Keratinocyte (primary cell): ENCODE measurements at places on chromosomes 13 and 19.

- peaks cover 19% of the 10 kb centered on the region for H3K4me1 ChIP-seq
- no peak overlapping the region for H3K4me3 ChIP-seq
- DNase-seq = no peak
- no peaks in the 10 kb centered on the region for H3K27me3 ChIP-seq
- no peaks in the 10 kb centered on the region for H3K36me3 ChIP-seq
- H3K27ac ChIP-seq = no peak overlapping the region
Measured at GRCh38 chr13:79782541-79783205, 301.7 kb downstream of the NDFIP2 start.

- H3K27me3 ChIP-seq = no peaks in the 10 kb centered on the region
- DNase-seq = no peak
- H3K36me3 ChIP-seq = no peaks in the 10 kb centered on the region
- H3K27ac ChIP-seq = no peak overlapping the region
Measured at GRCh38 chr19:6717036-6717435, 3.4 kb downstream of the C3 start.

DNA sequence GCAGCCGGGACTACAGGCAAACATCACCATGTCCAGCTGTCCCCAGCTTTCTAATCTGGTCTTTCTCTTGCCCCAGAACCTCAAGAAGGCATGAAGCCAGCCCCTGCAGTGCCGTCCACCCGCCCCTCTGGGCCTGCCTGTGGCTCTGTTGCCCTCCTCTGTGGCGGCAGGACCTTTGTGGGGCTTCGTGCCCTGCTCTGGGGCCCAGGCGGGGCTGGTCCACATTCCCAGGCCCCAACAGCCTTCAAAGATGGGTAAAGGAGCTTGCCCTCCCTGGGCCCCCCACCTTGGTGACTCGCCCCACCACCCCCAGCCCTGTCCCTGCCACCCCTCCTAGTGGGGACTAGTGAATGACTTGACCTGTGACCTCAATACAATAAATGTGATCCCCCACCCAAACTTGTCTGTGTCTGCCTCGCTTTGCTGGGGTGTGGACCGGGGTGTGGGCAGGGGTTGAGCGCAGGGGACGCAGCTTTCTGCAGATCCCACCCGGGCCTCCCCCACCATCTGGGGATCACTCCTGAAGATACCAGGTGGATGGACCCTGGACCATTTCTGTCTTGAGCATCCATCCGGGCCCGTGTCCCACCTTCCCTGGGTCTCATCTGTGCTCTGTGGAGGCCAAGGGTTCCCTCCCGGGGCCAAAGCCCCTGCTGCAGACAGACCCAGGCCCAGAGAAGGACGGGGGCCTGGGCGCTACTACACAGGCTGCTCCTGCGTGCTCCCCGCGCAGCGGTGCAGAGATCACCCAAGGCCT lies 15.3 kb downstream of the PRKCSH start:
- DNase-seq = no peak
- no peaks in the 10 kb centered on the region for H3K4me1 ChIP-seq
- no peak overlapping the region for H3K4me3 ChIP-seq
- no peak overlapping the region for H3K27ac ChIP-seq
- no peaks in the 10 kb centered on the region for H3K27me3 ChIP-seq
- peaks cover 14% of the 10 kb centered on the region for H3K36me3 ChIP-seq

GRCh38 chr13:53090461-53090860 lies 61.8 kb downstream of the OLFM4 start:
- no peak overlapping the region for H3K4me3 ChIP-seq
- no peak for DNase-seq
- no peak overlapping the region for H3K27ac ChIP-seq
- no peaks in the 10 kb centered on the region for H3K27me3 ChIP-seq
- H3K36me3 ChIP-seq = no peaks in the 10 kb centered on the region

DNA sequence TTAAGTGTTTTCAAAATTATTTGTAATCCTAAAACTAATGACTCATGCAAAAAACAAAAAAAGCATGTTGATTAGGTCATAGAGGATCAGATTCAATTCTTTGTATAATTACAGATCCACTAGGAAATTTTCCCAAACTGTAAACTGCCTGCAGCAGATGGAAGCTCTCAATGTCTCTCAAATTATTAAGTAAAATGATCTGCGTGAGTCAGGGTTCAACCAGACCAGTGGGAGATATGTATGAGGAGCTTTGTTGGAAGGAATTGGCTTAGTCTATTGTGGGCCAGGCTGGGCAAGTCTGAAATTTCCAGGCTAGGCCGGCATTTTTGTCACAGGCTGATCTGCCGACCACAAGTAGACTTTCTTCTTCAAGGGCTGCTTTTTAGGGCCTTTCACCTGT lies 14.4 kb upstream of the SACS start:
- no peak overlapping the region for H3K27ac ChIP-seq
- DNase-seq = no peak
- H3K4me1 ChIP-seq = peaks cover 8% of the 10 kb centered on the region
- H3K36me3 ChIP-seq = no peaks in the 10 kb centered on the region
- H3K27me3 ChIP-seq = no peaks in the 10 kb centered on the region

DNA sequence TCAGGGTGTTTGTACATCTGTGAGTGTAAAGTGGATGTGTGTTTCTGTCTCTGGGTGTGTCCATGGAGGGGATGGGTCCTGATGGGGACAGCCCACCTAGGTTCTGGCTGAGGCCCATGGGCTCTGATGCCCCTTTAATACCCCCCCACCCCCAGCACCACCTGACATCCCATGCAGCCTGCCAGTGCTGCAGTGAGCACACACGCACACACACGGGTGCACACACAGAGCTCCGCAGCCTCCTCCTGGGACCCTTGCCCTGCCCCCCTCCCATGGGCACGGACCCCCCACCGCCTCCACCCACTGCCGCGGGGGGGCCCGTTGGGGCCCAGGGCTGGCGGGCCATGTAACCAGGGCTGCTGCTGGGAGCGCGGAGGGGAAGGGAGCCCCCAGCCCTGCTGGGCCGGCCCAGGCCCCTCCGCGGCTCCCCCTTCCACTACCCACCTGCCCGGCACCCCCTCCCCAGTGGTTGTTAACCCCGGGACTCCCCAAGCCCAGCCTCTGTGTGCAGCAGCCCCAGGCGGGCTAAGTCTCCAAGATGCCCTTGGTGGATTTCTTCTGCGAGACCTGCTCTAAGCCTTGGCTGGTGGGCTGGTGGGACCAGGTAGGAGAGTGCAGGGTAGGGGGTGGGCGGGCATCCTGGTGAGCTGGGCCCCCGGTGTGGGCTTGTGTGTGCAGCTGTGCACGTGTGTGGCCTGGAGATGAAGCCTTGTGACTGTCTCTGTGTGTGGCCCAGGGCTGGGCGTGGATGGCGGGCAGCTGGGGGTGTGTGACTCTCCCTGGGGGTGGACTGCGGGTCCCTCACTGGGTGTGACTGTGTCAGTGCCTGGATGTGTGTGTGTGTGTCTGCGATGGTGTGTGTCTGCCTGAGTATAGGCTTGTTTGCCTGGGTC lies 32.6 kb downstream of the PDE4A start:
- H3K4me1 ChIP-seq = no peaks in the 10 kb centered on the region
- no peak overlapping the region for H3K4me3 ChIP-seq
- H3K27me3 ChIP-seq = no peaks in the 10 kb centered on the region
- H3K36me3 ChIP-seq = no peaks in the 10 kb centered on the region
- no peak for DNase-seq

GRCh38 chr13:39918620-39919236 lies 263.3 kb downstream of the COG6 start:
- no peaks in the 10 kb centered on the region for H3K36me3 ChIP-seq
- no peak for DNase-seq
- no peak overlapping the region for H3K27ac ChIP-seq
- H3K4me3 ChIP-seq = no peak overlapping the region

GRCh38 chr13:36796052-36796451 lies 23.0 kb upstream of the RFXAP start:
- H3K4me1 ChIP-seq = no peaks in the 10 kb centered on the region
- H3K27ac ChIP-seq = no peak overlapping the region
- H3K4me3 ChIP-seq = no peak overlapping the region
- H3K27me3 ChIP-seq = no peaks in the 10 kb centered on the region
- DNase-seq = no peak

DNA sequence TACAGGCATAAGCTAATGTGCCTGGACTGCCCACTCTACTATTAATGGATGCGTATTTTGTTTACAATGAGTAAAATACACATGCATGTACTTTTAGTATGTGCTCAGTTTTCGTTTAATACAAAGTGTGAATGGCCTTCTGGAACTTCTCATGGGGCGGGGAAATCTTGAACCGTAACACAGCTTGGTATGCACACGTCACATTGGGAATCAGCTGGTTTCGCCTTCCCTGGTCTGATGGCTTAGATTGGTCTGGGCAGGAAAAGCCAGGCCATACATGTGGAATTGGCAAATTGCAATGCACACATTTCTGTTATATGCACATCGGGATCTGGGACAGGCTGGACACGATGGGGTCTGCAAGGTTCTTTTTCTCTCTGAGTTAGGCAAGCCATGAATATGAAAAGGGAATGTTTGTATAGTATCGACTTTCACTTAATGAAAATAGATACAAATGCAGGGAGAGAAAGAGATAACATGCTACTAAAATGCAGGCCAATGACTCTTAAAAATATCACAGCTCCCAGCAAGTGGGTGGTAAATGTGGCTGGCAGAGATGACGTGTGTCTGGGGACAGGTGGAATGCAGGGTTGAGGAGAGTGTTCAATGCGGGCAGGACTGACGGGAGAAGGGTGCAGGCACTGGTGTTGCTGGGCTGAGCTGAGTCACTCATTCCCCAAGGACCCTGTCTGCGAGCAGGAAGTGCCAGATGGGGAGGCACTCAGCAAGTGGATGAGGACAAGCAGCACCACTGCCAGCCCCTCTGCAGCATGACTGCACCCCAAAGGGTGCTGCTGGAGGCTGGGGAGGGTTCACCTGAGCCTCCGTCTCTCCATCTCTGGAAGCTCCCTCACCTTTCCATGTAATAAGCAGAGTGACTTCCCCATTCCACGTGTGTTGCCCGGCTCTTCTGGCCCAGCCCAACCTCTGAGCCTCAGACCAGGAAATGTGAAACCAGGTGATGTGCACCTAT lies 204.0 kb upstream of the GPR12 start:
- no peaks in the 10 kb centered on the region for H3K36me3 ChIP-seq
- no peaks in the 10 kb centered on the region for H3K4me1 ChIP-seq
- no peak overlapping the region for H3K4me3 ChIP-seq
- no peak overlapping the region for H3K27ac ChIP-seq
- DNase-seq = no peak

DNA sequence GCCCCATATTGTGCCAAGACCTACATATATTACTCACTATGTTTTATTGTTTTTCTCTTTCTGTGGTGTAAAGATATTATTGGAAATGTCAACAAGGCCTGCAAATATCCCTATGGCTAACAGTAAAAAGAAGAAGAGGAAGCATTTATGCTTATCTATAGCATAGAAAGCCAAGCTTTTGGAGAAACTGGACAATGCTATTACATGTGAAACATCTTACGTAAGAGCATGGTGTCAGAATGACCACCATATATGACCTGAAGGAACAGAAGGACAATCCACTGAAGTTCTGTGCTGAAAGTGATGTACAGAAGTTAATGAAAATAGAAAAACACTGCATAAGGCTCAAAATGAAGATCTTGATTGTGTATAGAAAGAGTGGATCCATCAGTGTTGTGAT lies 145.2 kb downstream of the KCTD12 start:
- H3K27ac ChIP-seq = no peak overlapping the region
- no peaks in the 10 kb centered on the region for H3K4me1 ChIP-seq
- no peak overlapping the region for H3K4me3 ChIP-seq

DNA sequence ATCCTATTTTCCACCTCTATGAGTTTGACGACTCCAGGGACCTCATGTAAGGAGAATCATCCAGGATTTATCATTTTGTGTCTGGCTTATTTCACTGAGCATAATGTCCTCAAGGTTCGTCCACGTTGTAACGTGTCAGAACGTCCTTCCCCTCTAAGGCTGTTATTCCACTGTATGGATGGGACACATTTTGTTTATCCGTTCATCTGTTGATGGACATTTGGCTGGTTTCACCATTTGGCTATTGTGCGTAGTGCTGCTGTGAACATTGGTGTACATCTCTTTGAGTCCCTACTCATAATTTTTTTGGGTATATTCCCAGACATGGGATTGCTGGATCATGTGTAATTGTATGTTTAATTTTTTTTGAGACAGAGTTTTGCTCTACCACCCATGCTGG lies 21.5 kb downstream of the CRTC1 start:
- H3K27ac ChIP-seq = no peak overlapping the region
- peaks cover 10% of the 10 kb centered on the region for H3K4me1 ChIP-seq
- H3K4me3 ChIP-seq = no peak overlapping the region
- no peak for DNase-seq

DNA sequence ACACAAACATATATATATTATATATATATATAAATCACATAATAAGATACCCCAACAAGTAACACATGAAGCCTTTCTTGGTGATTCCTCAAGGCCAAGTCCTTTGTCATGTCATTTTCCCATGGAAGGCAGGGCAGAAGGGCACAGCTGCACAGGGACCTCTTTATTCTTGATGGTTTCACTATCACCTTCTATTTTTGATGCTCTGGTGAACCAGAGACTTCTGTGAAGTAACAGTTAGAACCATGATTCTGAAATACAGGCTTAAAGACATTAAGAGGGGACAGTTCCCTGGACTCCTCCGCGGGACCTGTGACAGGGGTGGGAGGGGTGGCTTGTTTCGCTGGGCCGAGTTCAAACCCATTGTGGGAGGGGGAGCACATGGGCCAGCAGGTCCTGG lies 104.0 kb downstream of the DGKH start:
- peaks cover 13% of the 10 kb centered on the region for H3K36me3 ChIP-seq
- DNase-seq = no peak
- no peaks in the 10 kb centered on the region for H3K4me1 ChIP-seq
- no peaks in the 10 kb centered on the region for H3K27me3 ChIP-seq
- H3K27ac ChIP-seq = no peak overlapping the region

GRCh38 chr13:23243066-23243465 lies 62.3 kb downstream of the SGCG start:
- DNase-seq = no peak
- no peaks in the 10 kb centered on the region for H3K36me3 ChIP-seq
- H3K4me3 ChIP-seq = no peak overlapping the region
- H3K4me1 ChIP-seq = no peaks in the 10 kb centered on the region
- H3K27me3 ChIP-seq = no peaks in the 10 kb centered on the region

GRCh38 chr19:19213426-19214158 lies 1.8 kb downstream of the NCAN start:
- peaks cover 33% of the 10 kb centered on the region for H3K27me3 ChIP-seq
- DNase-seq = no peak
- H3K4me1 ChIP-seq = no peaks in the 10 kb centered on the region
- H3K36me3 ChIP-seq = no peaks in the 10 kb centered on the region

DNA sequence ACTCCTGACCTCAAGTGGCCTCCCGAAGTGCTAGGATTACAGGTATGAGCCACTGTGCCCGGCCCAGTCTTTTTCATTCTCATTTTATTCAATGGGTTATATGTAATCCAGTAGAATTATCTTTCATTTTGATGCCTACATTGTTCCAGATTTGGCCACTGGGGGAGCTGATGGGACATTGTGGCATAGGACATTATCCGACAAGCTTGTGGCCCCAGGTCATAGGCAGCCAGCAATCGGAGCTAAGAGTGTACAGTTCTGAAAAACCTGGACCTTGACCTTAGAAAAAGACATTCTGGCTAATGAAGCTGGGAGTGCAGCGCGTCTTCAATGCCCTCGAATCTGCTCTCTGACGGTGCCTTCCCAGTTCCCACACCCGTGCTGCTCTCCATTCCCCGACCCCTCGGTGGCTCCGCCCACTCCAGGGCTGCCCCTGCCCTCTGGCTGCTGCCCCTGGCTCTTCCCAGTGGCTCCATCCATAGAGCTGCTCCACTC lies 108.7 kb downstream of the TEX29 start:
- no peak overlapping the region for H3K4me3 ChIP-seq
- H3K36me3 ChIP-seq = no peaks in the 10 kb centered on the region
- H3K27ac ChIP-seq = no peak overlapping the region
- no peaks in the 10 kb centered on the region for H3K27me3 ChIP-seq
